ENCODE measurements at places on chromosomes 3 and 15. TPM values are rescaled to one million over a fixed set of nuclear protein-coding genes. Genes with fewer than 3 reads are reported as not detected.

Gene CPN2
- not detected for polyA plus RNA-seq

- no peak for DNase-seq
These were observed 18.9 kb upstream of the LRRK1 start for GRCh38 chr15:100900136-100900794.

Gene UROC1
- not detected for polyA plus RNA-seq

GRCh38 chr15:67051088-67052045 is 14.0 kb upstream of the SMAD3 start:
- DNase-seq = no peak

Gene KLHL40
- polyA plus RNA-seq = not detected

Gene P2RY13
- 0.14 TPM for polyA plus RNA-seq

GRCh38 chr15:57509126-57509525 is 82.6 kb upstream of the MYZAP start:
- DNase-seq = no peak

Gene CYFIP1
- 2.1 TPM for polyA plus RNA-seq

- DNase-seq = no peak
These were observed 2.7 kb downstream of the AMIGO3 start for GRCh38 chr3:49716691-49717210.

DNA sequence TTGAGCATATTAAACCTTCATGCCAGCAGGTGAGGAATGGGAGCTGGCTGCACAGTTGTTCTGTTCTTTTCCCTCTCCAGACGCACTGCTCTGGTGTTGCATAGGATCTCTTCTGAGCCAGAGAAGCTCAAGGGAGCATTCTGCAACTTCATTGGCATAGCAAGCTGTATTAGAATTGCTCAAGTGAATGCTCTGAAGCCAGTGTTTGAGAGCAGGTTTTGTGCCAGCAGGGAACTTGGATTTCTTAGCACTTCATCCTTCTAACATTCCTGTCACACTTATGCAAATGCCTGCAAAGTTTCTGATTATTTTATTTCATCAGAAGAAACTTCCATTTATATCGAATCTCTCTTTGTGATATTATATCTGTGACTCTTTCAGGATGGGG is 366.6 kb downstream of the AGBL1 start:
- no peak for DNase-seq

GRCh38 chr3:143155756-143156155 is 36.2 kb downstream of the CHST2 start:
- no peak for DNase-seq

GRCh38 chr3:98188545-98188944 is 22.0 kb downstream of the OR5H15 start:
- DNase-seq = peak; percentile 3

Gene TSPAN3
- polyA plus RNA-seq = 656 TPM

Gene RTP1
- polyA plus RNA-seq = not detected

DNA sequence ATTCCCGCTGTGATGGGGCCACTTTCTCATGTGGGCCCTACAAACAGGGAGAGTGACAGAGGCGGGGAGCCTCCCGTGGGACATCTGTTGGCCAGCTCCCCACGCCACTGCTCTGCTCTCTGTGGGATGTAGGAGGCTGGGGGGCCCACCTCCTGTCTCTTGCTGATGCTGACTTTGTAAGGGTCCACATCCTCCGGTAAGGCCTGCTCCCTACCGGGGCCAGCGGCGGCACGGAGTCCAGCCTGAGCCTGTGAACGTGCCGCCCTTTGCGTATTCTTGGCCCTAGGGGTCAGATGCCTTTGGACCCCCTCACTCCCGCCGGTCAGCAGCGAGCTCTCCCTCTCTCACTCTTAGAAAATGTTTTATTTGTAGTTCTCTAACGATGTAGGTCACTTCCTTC is 153.2 kb downstream of the LRRC28 start:
- no peak for DNase-seq

Gene MYRIP
- polyA plus RNA-seq = not detected
